NCI-H1417 treated with DMSO at 0.1 percent for 48 hours (cell line): ENCODE measurements at places on chromosomes 2 and 18.

- no peak for DNase-seq
Observed at GRCh38 chr2:54063967-54064535, 51.4 kb upstream of the ACYP2 start.

DNA sequence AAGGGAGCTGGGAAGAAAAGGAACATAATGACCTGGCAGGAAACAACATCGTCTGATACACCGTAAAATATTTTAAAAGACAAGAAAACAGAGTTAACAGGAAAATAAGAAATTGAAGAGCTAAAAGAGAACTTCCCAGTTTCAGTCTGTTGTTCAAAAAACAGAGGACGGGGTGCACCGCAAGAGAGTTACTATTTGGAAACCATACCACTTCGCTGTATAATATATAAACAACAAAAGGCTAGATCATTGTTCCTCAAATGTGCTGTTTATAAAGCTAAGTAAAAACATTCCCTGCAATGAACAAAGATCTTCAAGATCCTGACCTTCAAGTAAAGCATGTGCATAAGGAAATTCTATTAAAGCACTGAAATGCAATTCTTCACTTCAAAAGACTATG lies 2.1 kb downstream of the PPP3R1 start:
- DNase-seq = no peak

GRCh38 chr18:21327101-21327500 lies 85.1 kb downstream of the GREB1L start:
- peak; percentile 40 for DNase-seq

DNA sequence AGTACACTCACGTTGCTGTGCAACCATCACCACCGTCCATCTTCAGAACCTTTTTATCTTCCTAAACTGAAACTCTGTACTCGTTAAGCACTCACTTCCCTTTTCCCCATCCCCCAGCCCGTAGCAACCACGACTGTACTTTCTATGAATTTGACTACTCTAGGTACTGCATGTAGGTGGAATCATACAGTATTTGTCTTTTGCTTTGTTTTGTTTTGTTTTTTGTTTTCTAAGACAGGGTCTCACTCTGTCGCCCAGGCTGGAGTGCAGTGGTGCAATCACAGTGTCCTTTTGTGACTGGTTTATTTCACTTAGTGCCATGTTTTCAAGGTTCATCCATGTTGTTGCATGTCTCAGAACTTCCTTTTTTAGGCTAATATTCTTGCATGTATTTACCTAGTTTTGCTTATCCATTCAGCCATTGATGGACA lies 7.0 kb upstream of the TYMS start:
- DNase-seq = no peak

- no peak for DNase-seq
Observed at GRCh38 chr18:24802456-24802855, 342.0 kb downstream of the HRH4 start.

GRCh38 chr2:231187736-231188505 lies 10.5 kb upstream of the ARMC9 start:
- DNase-seq = no peak

- DNase-seq = no peak
Observed at GRCh38 chr2:118291251-118291880, 203.1 kb downstream of the INSIG2 start.
